NCI-H2227 treated with DMSO at 0.1 percent for 48 hours (cell line): ENCODE measurements at places on chromosomes 4 and X.

GRCh38 chrX:136762820-136763452 lies 17.8 kb downstream of the ARHGEF6 start:
- no peak for DNase-seq

GRCh38 chrX:123049071-123049625 lies 134.9 kb upstream of the GRIA3 start:
- DNase-seq, result no peak

- no peak for DNase-seq
These were observed 207.2 kb downstream of the NLGN4X start for GRCh38 chrX:6021316-6022091.

- DNase-seq, result peak; percentile 35
These were observed 110.0 kb downstream of the PSAPL1 start for GRCh38 chr4:7324651-7325121.

GRCh38 chrX:63765712-63766111 lies 19.3 kb downstream of the ARHGEF9 start:
- no peak for DNase-seq

- no peak for DNase-seq
These were observed 233.3 kb downstream of the STPG2 start for GRCh38 chr4:97910005-97910404.

DNA sequence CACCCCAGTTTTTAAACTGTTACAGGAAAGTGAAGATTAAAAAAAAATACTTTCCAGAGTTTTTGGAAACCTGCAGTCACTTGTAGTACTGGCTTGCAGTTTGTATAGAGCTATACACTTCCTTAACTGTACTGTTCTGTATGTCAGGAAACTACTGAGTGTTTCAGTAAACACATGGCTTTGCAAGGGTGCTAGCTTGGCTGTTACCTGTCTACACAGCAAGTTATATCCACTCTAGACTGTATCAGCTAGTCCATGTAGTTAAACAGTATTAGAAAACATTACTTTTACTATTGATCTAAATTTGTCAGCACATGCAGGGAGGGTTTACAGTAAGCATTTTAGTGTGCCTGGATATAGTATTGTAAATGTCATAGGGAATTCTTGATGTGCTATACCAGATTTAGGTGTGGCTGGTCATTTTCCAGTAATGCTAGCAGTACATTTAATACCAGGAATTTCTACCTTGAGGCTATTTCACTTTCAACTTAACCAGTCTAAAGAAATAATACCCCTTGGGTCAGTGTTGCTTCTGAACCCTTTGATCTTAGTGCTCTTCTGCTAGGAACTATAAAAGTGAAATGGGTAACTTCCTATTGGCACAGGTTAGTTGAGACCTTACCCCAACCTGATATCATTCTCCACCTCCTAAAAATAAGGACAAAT lies 192.3 kb upstream of the ANKRD50 start:
- DNase-seq, result no peak

DNA sequence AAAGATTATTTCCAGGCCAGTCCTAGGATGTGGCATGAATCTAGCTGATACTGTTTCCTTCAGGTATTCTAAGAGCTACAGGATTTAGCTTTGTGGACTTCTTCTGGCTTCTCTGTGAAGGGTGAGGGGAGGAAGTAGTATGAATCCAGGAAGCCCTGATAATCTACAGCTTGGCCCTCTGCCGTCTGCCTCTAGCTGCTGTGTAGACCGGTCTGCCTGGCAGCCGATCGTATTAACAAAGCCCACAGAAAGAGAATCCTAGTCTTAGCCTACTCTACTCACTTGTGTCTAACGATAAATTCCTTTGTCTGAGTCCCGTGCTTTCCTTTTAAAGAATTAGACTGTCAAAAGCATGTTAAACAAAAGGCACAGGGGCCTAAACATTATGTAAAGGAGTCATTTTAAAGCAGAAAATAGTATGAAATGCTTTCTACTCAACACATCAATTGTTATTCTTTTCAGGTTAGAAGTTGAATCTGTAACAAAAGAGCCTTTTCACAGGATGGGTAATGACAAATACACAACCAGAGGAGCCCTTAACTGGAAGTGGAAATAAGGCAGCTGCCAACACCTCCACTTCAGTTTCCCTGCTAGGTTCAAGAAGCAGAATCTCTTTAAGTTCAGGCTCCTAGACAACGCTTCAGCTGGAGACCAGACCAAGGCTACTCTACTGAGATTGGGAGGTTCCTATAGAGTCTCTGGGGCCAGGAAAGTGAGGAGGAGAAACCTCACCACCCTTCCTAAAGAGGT lies 48.9 kb upstream of the UCP1 start:
- no peak for DNase-seq

GRCh38 chr4:141416677-141417363 lies 196.1 kb downstream of the ZNF330 start:
- DNase-seq, result no peak

GRCh38 chrX:103538728-103539127 lies 19.4 kb upstream of the RAB40A start:
- DNase-seq, result no peak

GRCh38 chr4:157265281-157265680 lies 44.8 kb downstream of the GRIA2 start:
- DNase-seq, result no peak

DNA sequence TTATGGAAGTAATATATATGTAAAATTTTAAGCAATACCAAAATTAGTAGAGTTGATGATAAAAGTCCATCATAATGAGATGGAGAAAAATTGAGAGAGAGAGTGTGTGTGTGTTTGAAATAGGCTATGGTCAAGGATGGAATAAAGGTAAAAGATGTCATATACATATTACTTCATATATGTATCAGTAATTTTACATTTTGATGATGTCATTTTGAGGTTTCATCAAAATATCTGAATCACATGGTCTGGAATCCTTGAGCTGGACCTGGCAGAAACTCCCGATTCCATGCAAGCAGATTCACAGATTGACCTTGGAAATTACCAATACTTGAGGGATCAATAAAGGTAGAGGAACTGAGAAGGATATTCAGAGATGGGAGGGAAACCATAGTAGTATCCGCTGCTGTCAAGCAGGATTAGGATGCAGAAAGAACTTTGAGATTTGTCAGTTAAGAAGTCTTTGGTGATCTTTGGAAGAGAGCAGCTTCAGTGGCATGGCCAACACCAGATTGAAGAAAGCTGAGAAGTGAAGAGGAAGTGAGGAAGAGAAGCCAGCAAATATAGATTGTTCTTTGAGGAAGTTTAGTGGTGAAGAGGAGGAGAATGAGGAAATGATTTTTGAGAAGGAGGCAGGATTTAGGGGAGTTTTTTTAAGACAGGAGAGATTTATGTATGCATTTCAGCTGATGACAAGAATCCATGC lies 21.5 kb downstream of the DNAAF6 start:
- no peak for DNase-seq

GRCh38 chr4:100882661-100883060 lies 364.8 kb upstream of the EMCN start:
- DNase-seq, result no peak

DNA sequence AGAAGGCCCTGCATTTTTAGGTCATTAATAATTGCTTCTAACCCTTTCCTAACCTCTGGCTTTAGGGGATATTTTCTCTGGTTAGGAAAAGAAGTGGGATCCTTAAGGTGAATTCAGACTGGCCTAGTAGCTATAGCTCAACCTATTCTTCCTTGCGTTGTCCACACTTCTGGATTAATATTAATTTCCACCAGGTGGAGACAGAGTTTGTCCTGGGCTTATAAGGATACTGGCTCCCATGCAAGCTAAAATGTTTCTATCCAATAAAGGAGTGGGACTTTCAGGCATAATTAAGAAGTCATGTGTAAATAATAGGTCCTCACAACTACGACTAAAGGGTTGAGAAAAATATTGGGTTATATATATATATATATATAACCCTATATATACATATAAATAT lies 860.0 kb upstream of the POU3F4 start:
- DNase-seq, result no peak

GRCh38 chr4:149896432-149896831 lies 80.8 kb upstream of the IQCM start:
- no peak for DNase-seq

DNA sequence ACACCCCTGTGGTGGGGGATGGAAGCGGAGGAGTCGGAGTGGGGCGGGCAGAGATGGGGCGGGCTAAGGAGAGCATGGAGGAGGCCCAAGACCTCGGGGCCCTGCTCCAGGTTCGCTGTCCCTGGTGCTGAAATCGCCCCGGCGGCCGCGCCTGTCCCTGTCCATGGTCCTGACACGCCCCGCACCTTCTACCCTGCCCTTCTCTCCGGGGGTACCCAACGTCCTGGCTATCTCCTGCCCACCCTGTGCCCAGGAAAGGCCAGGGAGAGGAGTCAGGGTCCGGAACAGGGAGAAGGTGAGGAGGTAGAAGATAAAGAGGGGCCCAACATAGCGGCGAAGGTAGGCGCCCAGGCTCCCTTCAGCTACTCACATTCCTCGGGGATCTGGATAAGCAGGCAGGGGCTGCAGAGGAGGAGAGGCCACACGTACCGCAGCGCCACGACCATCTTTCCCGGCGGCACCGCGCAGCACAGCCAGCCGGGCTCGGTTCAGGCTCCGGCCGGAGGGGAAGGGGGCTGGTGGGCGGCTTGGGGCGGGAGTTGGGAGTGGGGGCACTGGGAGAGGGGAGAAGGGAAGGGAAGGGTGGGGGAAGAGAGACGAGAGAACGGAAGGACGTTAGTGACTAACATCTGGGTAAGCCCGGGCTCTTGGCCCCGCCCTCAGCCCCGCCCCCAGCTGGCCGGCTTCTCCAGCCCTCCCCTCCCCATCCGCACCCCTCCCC lies 10.4 kb downstream of the L1CAM start:
- DNase-seq, result peak; percentile 46

- no peak for DNase-seq
These were observed 530.8 kb downstream of the GRXCR1 start for GRCh38 chr4:43423276-43423675.

- DNase-seq, result no peak
These were observed 157.2 kb downstream of the ATP10D start for GRCh38 chr4:47642191-47642830.

DNA sequence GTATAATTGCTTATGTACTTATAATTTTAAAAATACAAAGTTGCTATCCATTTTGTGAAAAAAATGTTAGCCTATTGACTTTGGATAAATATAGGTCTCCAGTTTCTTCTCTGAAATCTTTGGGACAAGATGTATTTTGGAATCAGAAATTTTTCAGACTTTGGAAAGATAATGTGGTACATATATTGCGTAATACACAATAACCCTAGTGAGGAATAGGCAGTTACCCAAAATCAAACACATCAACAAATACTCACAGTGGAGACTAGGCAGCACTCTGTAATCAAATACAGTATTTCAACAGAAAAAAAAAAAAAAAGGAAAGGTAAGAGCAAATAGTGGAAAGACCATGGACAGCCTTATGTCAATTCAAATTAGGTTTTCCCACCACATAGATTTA lies 796.8 kb downstream of the ADGRL3 start:
- no peak for DNase-seq

DNA sequence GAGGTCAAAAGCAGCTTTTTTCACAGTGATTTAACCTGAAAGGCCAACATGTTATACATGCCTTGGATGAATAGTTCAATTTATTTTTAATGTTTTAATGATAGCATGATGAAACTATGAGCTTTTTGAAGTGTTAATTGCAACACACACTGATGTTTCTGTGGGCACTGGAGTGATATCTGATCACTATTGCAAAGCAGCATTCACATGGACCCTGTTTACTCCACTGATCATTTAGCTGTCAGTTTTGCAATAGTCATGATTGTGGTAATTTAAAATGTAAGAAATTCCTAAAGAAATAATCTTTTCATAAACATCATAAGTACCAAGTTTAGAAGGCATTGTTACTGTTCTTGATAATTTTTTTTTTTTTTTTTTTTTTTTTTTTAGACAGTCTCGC lies 74.1 kb downstream of the ARSJ start:
- no peak for DNase-seq

DNA sequence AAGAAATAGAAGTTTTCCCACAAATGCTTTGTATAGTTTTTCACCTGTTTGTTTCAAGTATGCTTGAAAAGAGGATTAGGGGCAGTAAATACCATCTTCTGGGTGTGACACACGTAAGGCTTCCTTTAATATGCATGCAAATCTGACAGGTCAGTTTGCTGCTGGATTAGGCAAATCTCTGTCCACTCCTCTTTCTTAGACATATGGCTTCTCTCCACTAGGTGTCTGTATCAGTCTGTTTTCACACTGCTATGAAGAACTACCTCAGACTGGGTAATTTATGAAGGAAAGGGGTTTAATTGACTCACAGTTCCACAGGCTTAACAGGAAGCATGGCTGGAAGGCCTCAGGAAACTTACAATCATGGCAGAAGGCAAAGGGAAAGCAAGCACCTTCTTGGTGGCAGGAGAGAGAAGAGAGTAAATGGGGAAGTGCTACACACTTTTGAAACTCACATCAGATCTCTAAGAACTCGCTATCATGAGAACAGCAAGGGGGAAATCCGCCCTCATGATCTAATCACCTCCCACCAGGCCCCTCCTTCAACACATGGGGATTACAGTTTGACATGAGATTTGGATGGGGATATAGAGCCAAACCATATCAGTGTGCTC lies 66.9 kb downstream of the TAB3 start:
- DNase-seq, result no peak

DNA sequence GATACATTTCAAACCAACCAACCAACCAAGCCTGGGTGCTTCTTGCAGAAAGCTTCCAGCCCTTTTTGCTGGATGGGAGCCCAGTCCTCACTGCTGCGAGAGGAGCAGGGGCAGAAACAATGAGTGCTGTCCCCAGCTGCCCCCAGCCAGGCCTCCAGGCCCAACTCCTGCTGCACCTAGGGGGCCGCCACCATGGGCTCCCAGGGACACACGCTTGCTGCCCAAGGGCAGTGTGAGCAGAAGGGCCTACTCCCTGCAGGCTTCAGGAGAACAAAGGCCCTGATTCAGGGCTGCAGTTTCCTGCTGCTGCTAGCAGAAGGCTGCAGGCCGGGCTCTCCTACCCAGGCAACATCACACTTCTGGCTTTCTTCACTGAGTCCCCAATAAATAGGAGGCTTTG lies 37.7 kb upstream of the ENPP6 start:
- DNase-seq, result no peak

DNA sequence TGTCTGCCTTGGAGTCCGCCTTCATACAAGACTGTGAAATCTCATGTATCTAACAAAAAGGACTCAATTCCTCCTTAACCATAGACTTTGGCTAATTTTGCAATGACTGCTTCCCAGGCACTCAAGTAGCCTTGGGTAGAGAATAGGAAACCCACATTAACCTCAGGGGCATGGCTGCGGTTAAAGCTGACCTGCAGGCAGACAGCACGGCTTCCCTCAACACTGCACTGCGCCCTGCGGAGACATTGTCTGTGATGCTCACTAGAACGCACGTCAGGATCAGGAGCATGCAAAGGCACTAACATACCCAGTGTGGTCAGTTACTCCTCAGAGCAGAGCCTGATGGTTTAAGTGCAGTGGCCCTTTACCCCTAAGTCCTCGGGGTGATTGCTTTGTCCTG lies 10.3 kb upstream of the GPR143 start:
- no peak for DNase-seq

DNA sequence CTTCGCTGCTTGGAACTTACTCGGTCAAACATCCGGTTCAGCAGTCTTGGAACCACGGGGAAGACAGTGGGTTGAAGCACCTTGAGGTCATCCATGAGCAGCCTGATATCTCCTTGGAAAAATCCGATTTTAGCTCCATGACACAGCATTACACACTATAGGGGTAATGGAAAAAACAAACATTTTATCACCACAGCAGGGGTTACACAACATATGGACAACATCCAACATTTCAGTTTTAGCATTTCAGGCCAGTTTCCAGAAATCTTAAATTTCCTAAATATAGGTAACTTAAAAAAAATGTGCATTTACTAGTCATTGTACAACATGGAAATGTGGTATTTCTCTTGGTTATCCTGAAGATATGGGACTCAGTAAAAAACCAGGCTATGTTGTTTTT lies 34.4 kb upstream of the CENPU start:
- DNase-seq, result no peak
